ENCODE measurements at places on chromosomes 11 and 22.

DNA sequence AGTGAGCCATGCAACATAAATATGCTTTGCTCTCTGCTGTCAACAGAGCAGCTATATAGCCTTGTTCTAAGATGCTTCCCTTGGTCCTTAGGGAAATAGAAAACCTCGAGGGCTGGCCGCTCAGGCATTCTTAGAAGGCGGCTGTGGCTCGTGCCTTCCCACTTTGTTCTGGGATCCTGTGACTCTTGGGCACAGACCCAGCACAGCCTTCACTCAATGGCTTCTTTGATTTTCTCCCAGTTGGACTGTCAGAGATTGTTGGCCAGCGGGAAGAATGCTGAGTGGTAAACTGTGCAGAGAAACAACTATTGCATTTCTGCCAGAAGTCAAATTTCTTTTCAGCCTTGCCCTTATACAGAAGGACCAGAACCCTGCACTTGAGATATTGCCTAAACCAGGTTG is 9.5 kb upstream of the MICAL2 start:
- DNase-seq: no peak

DNA sequence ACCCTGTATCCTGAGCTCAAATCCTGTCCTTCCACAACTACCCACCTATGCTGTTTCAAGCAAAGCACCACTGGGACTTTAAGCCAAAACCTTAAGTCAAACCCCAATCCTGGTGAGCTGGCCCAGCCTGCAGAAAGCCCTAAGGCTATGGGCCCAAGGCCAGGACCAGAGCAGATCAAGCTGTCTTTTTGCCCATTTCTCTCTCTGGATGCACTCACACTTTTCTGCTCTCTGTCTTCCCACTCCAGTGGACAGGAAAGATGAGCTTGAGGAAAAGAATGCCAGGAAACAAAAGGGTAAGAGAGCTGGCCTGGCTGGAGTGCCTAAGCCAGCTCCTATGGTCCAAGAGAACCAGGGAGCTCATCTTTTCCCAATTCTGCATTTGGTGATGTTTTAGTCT is 284.3 kb upstream of the ISX start:
- no peak for DNase-seq

DNA sequence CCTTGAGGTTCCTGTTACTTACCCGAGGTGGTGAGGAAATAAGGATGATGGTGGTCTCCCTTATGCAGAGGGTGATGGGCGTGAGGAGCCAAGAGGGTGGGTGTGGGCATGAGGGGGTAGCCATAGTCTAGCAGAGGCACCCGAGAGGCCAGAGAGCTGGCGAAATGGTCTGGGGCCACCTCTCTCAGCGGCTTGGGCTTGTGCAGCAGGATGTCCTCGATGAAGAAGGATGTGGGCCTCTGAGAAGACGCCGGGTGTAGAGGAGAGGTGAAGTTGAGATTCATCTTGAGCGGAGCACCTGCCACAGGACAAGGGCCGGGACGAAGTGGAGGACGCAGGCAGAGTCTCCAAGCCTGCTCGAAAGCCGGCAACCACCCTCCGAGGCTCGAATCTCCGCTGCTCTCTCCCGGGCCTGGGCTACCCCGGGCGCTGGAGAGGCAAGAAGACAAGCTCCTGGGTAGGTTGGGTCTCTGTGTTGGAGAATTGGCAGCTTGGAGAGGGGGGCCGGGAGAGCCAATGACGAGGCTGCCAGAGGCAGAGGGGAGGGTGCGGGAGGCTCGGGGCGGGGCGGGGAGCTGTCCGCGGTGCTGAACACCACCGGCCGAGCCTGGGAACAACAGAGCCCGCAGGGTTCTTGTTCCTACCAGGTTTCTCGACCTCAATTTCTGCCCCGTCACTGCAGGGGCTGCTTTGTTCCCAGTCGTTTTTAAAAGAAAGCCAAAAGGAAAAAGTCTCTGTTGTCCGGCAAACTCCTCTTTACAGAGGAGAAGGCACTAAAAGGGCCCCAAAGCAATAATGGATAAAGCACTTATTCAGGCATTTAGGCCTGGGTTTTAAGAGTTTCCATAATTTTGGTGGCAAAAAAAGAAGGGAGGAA is at the start of gene BSX:
Gene BSX (minus strand): TSS at position 447 of the 877 bp plus-strand sequence. CDS start 163 bp downstream, at position 284.
- DNase-seq: no peak

- no peak for DNase-seq
Observed at GRCh38 chr11:2173761-2174160, 2.1 kb upstream of the TH start.

DNA sequence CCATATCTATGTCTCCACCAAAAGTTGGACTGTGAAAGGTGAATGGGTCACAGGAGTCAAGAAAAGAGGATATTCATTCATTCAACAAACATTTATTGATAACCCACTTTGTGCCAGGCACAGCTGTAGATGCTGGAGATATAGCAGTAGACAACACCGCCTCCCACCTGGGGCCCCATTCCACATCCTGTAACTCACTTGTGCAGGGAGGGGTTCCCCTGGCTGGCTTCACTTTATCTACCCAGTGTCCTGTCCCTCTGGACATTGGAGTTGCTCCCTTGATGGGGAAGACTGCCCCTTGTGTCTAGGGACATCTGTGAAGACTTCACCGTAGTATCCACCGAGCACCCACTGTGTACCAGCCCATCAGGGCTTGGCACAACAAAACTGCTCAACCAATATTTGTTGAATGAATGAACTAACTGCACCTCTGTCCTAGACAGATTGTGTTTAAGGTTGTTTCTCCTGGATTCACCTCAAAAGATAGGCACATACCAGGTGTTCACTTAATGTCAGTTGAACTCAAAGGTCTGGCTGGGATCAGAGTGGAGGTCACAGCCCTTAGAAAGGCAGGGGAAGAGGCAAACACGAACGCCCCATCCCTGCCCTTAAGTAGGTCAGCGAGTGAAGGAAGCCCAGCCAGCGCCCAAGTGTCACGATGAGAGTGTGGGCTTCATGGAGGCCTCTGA is 1.4 kb upstream of the OVOL1 start:
- DNase-seq: no peak

GRCh38 chr11:78742430-78742829 is 167.8 kb upstream of the NARS2 start:
- DNase-seq: no peak

DNA sequence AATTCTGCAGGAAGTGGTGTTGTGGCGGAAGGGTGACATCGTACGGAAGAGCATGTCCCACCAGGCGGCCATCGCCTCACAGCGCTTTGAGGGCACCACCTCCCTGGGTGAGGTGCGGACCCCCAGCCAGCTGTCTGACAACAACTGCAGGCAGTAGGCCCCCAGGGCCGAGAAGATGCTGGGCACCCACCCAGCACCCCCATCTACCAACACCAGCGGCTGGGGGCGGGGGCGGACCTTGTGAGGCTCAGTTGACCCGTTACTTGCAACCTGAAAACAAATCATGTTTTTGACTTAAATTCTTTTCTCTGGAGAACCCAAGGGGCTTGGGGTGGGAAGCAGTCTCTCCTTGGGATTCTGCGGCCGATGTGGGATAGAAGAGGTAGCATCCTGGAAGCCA is 7.7 kb downstream of the THYN1 start:
- DNase-seq: no peak

- DNase-seq: no peak
Observed at GRCh38 chr11:109730669-109731068, 308.7 kb downstream of the C11orf87 start.

- DNase-seq: no peak
Observed at GRCh38 chr11:23765682-23766252, 731.1 kb upstream of the LUZP2 start.

- no peak for DNase-seq
Observed at GRCh38 chr11:115334932-115335788, 169.1 kb downstream of the CADM1 start.

DNA sequence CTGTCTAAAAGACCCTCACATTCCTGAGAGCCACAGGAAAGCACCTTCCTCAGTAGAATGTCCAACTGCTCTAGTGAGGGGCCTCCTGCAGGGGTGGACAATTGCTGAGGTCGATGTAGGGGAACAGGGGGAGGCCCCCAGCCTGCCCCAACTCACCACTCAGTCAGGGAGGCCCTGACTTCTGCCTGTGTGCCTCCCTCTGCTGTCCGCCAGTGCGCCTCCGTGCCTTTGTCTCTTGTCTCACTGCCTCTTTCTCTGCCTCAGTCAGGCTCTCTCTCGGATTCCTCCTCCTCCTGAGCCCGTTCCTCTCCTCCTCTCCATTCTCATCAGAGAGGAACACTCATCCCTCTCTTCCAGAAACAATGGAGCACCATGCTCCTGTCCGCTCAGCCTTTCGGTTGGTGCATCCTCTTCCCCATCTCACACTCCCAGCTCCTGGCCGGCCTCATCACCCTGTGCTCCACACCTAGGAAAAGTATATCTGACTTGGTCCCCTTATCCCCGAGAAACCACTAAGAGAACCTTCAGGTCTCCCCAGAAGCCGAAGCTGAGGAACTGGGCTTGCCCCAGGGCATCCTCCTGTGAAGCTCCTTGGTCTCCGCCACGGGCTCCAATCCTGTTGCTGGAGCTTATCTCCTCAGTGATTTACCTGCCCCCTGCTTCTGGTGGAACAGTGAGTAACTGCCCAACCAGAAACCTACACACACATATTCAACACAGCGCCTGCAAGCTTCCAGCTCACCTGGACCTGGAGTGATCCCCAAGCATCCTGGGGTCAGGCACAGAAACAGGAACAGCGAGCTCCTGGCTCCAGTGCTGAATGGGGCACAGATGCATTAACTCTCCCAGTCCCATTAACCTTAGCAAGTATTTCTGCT is 2.3 kb downstream of the B3GAT1 start:
- DNase-seq: no peak

DNA sequence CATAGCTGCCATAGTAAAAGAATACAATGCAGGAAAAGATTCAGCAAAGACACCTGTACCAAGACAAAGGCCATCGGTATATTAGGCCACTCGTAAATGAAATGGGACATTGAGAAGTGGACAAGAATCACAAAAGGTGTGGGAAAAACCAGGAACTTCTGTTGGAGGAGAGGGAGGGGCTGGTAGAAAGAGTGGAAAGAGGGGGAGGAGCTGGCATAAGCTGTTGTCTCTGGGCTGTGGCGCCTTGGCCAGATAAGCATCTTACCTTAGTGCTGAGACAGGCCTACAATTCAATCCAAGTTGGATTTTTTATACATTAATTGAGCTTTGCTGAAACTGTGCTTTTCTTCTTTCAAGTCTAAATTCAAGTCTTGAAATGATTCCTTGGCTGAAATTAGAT is 37.1 kb downstream of the ZNF202 start:
- DNase-seq: no peak

DNA sequence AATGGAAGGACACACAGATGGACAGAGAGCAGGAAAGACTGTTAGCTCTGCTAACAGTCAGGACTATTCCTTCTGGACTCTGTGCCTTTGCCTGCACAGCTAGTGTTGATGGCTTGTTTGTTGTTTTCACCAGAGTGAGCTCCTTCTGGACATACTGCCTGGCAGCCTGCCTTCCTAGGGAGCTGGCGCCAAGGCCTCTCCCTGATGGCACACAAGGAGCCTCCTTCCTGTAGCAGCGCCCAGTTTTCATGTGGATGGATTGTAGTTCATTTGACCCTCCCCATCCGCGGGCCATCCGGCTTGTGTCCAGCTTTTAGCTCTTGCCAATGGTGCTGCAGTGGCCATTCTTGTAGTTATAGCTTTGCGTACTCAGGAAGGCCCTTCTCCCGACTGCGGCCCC is 16.6 kb upstream of the BCR start:
- DNase-seq: no peak

GRCh38 chr22:37803639-37804351 is 3.9 kb upstream of the GCAT start:
- DNase-seq: no peak

- no peak for DNase-seq
Observed at GRCh38 chr11:106520146-106520912, 442.9 kb downstream of the AASDHPPT start.

DNA sequence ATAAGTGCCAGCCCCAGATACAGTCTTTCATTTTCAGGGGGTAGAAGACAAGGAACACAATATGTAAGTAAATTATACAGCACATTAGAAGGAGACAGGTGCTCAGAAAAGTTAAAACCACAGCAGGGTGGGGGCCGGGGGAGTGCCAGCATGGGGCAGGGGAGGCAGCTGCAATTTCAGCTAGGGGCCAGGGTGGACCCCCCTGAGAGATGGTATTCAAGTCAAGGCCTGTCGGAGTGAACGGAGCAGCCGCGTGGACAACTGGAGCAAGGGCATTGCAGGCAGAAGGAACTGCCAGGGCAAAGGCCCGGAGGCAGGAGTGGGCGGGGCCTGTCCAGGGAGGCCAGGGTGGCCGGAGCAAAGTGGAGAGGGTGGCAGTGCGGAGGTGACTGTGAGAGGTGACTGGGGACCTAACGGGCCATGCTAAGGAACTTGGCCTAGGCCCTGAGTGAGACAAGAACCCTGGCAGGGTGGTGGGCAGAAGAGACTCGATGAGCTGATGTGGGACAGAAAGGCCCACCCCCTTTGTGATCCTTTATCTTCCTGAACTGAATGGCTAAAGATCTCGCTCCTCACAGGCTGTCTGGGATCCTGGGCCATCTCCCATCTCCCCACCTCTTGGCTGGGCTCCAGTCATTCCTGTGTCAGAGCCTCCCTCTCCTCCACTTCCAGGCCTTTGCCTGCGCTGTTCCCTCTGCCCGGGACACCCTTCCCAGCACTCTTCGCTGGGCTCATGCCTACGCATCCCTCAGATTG is 22.4 kb upstream of the FLRT1 start:
- DNase-seq: no peak

- no peak for DNase-seq
Observed at GRCh38 chr11:58573451-58574104, 2.1 kb downstream of the LPXN start.

DNA sequence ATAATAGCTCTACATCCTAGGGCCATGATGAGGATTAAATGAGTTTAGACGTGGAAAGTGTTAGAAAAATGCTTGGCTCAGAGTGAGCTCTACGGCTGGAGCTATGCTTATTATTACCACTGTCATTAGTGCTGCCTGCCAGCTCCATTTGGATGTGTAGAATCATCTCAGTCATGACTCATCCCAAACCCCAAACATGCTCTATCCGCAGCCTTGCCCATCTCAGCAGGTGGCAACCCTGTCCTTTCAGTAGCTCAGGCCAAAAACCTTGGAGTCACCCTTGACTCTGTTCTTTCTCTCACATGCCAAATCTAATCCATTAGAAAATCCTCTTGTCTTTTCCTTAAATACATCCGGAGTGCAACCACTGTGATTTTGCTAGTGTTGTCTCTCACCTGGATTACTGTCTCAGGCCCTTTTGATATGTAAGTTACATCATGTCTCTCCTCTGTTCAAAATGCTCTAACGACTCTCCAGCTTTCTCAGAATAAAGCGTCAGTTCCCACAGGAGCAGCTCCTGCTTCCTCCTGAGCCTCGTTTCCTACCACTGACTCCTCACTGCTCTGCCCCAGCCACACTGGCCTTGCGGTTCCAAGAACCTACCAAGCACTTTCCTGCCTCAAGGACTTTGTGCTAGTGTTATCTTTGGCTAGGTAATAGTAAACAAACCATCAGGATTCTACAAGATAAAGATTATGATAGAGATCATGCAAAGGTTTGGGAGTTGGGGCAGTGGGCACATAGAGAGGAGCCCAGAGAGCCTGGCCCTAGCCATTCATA is 10.5 kb upstream of the CHRM1 start:
- no peak for DNase-seq

DNA sequence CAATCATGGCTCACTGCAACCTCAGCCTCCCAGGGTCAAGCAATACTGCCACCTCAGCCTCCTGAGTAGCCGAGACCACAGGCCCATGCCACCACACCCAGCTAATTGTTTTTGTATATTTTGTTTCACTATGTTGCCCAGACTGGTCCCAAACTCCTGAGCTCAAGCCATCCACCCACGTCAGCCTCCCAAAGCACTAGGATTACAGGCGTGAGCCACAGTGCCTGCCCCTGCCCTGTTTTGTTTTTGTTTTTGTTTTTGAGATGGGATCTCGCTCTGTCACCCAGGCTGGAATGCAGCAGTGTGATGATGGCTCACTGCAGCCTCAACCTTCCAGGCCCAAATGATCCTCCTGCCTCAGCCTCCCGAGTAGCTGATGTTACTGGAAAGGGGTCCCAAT is 53.5 kb downstream of the TUG1 start:
- DNase-seq: no peak
